ENCODE measurements at places on chromosomes 2 and 18. TPM values are rescaled to one million over a fixed set of nuclear protein-coding genes. Genes with fewer than 3 reads are reported as not detected.

Gene MARCHF4
- total RNA-seq: 2.0 TPM

DNA sequence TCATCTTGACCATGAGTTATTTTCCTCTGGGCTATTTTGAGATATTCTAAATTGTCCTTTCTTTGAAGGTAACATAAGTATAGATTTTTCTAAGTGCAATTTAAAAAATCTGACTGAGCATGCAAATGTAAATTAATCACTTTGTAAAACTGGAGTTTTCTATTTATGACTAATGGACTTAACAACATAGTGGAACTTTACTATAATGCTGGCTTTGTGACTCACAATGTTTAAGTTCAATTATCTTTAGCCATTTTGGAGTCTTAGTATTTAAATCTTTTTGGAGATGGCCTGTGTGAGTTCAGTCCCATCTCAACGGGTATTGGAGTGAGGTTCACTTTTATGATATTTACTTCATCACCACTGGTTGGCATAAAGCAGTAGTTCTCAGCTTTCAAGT, 35.2 kb upstream of the NOSTRIN start:
- no peaks in the 10 kb centered on the region for H3K27me3 ChIP-seq
- H3K27ac ChIP-seq: no peak overlapping the region
- H3K4me1 ChIP-seq: no peaks in the 10 kb centered on the region
- no peak for DNase-seq

GRCh38 chr18:34787931-34788532, 77.9 kb downstream of the DTNA start:
- no peak for DNase-seq
- no peaks in the 10 kb centered on the region for H3K27me3 ChIP-seq
- H3K4me1 ChIP-seq: no peaks in the 10 kb centered on the region
- H3K36me3 ChIP-seq: peaks cover 6% of the 10 kb centered on the region
- no peak overlapping the region for H3K4me3 ChIP-seq

DNA sequence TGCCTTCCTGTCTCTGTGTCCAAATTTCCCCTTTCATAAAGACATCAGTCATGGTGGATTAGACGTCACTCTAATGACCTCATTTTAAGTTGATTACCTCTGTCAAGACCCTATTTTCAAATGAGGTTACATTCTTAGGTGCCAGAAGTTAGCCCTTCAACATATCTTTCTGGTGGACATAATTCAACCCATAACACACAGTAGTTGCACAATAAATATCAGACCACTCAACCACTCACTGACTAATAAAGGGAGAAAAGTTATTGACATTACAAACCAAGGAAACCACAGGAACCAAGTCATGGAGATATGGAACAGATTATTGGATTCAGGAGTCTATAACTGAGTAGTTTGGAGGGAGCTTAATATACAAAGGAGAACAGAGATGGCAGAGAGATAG, 377.4 kb upstream of the ACVR2A start:
- DNase-seq: no peak
- no peak overlapping the region for H3K27ac ChIP-seq
- peaks cover 46% of the 10 kb centered on the region for H3K4me1 ChIP-seq
- H3K27me3 ChIP-seq: peaks cover 19% of the 10 kb centered on the region

Gene TANK
- total RNA-seq: 33.5 TPM

Gene CNGA3
- 5.3 TPM for total RNA-seq

Gene EFR3B
- 22.1 TPM for total RNA-seq

Data from progenitor cell of endocrine pancreas (in vitro differentiated cells).